Left kidney (tissue), 8 donors: ENCODE measurements at places on chromosomes 1 and 21. TPM values are rescaled to one million over a fixed set of nuclear protein-coding genes. Genes with fewer than 3 reads are reported as not detected.

OR2AK2 gene
- polyA plus RNA-seq = not detected

EPHA10 gene
- 0.23 TPM for polyA plus RNA-seq

DNA sequence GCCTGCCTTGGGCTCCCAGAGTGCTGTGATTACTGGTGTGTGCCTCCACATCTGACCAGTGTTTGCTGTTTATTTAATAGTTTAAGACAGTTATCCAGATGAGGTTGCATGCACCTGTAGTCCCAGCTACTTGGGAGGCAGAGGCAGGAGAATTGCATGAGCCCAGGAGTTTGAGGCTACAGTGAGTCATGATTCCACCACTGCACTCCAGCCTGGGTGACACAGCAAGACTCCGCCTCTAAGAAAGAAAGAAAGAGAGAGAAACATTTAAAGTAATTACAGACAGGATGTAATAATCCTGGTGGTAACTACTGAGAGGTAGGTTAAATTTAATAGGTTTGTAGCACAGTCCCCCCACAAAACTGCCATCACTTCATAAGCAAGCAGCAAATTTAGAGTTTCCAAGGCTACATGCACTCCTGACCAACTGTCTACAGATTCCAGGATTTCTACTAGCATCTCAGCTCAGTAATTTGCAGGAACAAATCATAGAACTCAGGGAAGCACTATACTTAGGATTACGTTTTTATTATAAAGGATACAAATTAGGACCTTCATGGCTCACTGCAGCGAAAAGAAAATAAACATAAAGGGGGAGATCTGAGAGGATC is 89.6 kb downstream of the PKN2 start:
- no peak for DNase-seq

DNA sequence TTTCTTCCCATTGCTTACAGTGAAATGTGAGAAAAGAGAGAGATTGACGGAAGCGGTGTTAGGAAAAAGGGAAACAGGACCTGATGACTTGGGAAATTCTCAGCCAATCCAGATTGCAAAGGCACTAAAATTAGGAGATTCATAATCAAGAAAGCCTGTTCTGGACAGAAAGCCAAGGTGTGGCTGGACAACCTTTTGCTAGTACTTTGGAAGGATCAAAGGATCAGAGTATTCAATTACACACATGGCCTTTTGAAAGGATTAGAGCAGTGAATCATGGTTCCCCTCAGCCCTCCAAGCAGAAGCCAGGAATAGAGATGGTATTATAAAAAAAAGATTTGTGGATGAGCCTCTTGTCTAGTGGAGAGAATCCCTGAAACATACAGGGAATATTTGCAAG is 669.8 kb upstream of the ADAMTS5 start:
- no peak for DNase-seq
